ENCODE measurements at places on chromosomes 7 and 10.
A peak's percentile ranks its signal among the peaks of the same experiment; 100 is the strongest.

- no peak for DNase-seq
These were observed 90.0 kb downstream of the TFEC start for GRCh38 chr7:115940460-115941060.

DNA sequence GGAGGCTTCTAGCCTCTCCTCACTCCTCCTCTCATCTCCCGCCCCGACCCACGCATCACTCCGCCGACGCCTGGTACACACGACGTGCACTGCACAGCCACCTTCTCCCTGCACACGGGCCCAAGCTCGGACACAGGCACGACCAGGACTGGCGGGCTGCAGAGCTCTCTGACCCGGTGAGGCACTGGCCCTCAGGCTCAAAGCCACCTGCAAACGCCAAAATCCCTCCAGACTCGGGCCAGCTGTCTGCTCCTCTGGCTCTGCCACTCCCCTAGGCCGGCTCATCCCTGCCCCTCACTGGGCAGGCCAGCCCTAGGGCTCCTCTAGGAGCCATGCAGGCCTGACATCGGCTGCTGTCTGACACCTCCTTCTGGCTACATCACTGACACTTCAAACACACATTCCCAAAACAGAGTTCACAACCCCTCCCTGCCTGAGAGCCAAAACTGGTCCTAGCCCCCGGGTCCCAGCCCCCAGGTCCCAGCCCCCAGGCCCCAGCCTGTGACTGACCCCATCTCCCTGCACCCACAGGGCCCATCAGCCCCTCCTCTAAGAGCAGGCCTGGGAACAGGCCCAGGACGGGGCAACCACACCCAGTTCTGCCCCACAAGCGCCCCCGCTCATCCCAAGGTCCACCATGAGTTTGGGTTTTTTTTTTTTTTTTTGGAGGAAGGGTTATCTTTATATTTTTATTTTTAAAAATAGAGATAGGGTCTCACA, 35.1 kb downstream of the MAD1L1 start:
- no peak for DNase-seq

GRCh38 chr10:117409549-117410305, 34.5 kb upstream of the PDZD8 start:
- no peak for DNase-seq

- DNase-seq: no peak
These were observed 60.0 kb downstream of the ICA1 start for GRCh38 chr7:8201846-8202441.

DNA sequence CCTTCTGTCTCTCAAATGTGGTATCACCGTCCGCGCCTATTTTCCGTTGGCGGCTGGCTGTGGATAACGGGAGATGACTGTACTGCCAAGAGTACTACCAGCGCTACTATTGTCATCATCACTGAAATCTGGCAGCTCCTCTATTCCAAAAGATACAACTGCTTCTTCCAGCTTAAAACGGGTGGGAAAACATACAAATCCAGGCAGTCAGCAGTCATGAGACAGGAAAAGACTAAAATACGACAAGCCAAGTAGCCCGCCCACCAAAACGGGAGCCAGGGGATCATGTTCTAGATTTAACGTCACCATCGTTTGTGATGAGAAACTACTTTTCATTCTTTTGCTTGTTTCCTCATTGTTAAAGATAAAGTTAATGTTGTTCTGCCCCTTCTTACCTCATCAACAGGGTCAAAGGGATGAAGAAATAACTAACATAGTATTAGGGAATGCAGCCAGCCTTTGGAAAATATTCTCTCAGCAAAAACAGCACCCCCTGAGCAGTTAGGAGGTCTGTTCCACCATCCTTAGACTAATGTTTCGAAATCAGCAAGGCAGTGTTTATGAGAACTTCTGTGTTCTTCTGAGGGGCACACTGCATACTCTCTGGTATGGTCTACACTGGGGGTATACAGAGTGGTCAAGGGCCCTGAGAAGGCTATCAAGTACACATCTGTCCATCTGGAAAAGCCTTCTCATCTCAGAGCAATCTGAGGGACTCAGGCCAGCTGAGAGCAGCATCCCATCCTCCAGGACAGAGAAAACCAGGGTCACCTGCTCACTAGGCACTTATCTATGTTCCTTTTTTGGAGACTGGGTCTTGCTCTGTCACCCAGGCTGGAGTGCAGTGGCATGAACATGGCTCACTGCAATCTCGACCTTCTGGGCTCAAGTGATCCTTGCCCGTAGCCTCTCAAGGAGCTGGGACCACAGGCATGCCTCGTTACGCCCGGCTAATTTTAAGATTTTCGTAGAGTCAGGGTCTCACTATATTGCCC, 47.5 kb downstream of the GNA12 start:
- DNase-seq: no peak

- DNase-seq: no peak
These were observed 31.0 kb downstream of the CUX1 start for GRCh38 chr7:101848208-101848951.

- DNase-seq: no peak
These were observed 51.0 kb upstream of the SUN1 start for GRCh38 chr7:781186-781849.

- no peak for DNase-seq
These were observed 76.8 kb downstream of the NPSR1 start for GRCh38 chr7:34734771-34735170.

DNA sequence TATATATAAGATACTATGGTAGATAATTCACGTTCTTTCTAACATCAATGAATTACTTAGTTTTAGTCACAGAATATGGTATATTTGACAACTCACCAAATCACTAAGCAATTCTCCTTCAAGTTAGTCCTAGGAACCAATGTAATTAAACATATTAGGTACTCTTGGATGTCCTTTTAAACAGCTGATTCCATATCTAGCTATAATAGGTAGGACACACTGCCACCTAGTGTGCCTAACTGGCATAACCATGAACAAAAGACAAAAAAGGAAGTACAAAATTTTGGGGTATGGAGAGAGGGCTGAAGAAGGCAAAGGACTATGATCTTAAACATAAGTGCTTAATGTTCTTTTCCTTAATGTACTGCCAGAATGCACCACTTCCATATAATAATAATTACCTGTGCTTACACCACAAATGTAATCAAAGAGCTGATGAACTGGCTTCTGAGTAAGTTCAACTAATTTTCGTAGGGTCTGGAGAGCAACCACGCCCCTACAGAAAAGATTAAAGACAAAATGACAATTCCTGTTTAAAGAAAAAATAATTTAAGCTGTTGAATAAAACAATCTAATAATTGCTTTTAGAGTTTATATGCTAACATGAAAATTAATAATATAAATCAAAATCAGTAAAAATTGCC, 28.7 kb downstream of the PNPLA8 start:
- no peak for DNase-seq

DNA sequence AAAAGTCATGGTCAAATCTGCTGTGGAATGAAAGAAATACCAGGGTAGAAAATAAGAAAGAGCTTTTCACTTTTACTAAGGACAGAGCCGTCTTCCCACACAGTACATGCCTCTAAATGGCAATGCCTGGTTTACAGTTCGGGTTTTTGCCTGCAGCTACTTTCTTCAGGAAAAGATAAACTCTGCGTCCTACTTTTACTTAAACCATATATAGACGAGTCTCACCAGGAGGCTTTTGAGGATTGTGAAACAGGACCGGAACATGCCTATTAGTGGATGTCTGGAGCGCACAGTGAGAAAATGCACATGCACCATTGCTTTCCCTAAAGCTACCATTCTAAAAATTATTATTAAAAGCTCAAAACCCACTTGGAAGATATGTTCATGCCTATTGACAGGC, 70.5 kb downstream of the KLF6 start:
- no peak for DNase-seq

DNA sequence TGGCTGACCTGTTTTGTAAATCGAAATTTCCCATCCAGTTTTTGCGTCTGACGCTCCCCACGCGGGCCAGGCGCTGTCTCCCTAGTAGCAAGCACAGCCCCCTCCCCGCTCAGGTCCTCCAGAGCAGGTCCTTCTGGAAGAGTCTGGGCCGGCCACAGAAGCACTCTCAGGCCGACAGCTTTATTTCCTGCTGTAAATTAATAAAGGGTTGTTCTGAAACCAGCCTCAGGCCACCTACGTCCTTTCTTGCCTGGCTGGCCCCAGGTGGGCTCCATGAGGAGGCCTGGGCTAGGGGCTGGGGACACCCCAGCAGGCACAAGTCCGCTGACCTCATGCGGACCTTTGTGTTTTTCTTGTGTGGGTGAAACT, 35.2 kb downstream of the CAMK2B start:
- DNase-seq: no peak

DNA sequence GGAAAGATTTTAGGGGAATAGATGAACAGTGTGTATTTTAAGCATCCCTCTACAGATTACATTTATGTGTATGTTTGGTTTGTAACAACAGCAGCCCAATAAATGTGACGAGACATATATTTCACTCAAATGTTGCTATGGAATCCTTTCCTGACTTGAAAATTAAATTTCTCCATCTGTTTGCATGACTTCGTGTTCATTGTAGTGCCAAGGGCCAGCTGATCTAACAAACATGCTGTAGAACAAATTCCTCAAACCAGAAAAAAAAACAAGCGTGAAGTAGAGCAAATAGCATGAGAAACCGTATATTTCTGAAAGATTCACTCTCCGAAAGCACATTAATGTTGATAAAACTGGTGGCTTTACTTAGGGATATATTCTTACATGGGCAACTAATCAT, 87.8 kb downstream of the NRCAM start:
- DNase-seq: no peak

GRCh38 chr10:49418328-49418727, 22.4 kb upstream of the DRGX start:
- no peak for DNase-seq

GRCh38 chr10:79890469-79890868, 58.4 kb downstream of the SFTPD start:
- DNase-seq: no peak

- DNase-seq: peak; percentile 69
These were observed at the start of gene ZNF212 for GRCh38 chr7:149239345-149240143. Gene ZNF212 (plus strand): TSS chr7:149239651. CDS start chr7:149239779, 128 bp downstream.

GRCh38 chr7:83701736-83702135, 52.8 kb upstream of the SEMA3E start:
- DNase-seq: no peak

DNA sequence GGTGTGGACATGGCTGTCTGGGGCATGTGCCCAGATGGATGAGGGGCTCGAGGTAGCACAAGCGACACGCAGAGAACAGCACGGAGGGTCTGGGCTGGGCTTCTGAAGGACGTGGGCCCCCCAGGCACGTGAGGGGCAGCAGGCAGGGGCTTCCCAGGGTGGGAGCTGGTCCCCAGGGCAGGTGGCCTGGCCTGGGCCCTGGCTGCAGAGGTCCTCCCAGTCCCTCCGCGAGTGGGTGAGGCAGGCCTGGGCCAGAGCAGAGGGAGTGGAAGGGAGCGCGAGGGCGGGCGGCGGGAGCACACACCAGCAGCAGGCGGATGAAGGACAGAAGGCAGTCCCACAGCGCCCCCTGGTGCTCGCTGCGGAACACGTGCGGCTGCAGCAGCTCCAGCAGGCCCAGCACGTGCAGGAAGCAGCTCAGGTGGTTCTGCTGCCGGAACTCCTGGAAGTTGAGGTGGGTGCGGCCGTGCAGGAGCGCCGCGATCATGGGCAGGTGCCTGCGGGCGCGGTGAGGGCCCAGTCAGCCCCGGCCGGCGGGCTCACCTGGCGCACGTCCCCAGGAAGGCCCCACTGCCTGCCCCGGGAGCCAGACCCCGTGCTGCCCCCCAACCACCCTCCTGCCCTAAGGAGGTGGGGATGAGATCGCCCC, 14.7 kb upstream of the MICALL2 start:
- peak; percentile 72 for DNase-seq

DNA sequence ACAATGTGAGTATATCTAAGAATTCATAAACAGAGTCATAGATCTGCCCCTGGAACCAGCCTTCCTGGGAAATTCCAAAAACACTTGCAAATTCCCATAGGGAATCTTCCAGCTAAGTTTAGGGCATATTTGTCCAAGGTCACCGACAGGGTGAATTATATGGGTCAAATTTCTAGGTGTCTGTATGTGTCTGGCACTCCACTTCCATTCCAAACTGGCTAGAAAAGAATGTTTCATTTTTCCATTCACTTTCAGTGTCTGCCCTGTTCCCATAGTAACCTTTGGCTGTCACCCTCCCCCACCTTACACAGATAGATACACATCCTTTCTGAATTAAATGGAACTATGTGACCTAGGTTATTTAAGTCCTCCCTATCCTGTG, 230.9 kb downstream of the CREB5 start:
- no peak for DNase-seq

GRCh38 chr7:49321843-49322242, 397.5 kb downstream of the CDC14C start:
- no peak for DNase-seq

- no peak for DNase-seq
These were observed 984.6 kb upstream of the KCND2 start for GRCh38 chr7:119288416-119288815.

GRCh38 chr7:26307226-26307625, 15.6 kb downstream of the SNX10 start:
- no peak for DNase-seq

DNA sequence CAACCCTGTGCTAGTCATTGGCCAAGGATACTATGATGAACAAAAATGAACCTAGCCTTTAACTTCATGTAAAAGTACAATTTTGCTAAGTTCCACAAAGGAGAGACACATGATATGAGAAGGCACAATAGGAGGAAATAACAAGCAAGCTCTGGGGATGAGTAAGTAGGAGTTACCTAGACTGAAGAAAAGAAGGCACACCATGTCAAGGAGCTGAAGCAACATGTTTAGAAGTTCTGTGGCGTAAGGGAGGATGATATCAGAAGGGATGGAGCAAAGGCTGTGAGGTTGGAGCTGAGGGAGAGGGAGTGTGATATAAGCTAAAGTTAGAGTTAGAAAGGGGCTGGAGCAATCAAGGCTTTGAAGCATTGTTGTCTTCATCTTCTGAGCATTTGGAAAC, 25.6 kb downstream of the KIFBP start:
- no peak for DNase-seq

- DNase-seq: no peak
These were observed 121.8 kb downstream of the SGMS1 start for GRCh38 chr10:50501924-50502452.

DNA sequence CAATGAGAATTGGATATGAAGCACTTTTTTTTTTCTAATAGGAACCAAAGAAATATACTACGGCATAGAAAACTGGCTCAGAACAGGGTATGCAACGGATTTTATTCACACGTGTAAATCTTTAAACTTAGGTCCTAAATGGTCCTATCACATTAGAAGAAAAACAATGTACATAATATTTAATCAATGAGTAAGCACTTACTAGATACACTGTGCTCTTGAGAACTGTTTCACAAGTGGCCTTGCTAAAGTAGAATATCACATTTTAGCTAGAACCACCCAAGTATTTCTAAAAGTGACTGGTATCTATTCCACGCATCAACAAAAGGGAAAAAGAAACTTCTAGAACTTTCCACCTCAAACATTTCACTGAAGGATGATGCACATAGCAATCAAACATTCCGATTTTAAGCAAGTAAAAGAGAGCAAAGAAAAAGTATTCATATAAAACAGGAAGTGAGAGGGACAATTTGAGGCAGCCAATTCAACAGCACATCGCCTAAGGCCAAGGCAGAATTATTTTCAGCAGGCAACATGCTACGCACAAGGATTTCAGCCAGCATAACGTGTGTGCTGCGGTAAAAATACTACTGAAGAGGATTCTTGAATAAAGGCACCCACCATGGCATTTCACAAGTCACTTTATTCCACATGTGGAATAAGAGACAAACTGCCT, 55.8 kb downstream of the PARD3 start:
- DNase-seq: no peak

Data from stimulated activated CD4-positive, alpha-beta T cell treated with anti-CD3 and anti-CD28 coated beads, TNF-alpha, amount 100 ng/mL, for 1 hour (primary cell).